Activated CD4-positive, alpha-beta T cell treated with anti-CD3 and anti-CD28 coated beads, Interleukin-10, Interleukin-2, amounts not matched to agents 100 ng/mL and 50 ng/mL, durations not matched to agents 16 hours and 8 hours (primary cell): ENCODE measurements at places on chromosomes 13 and 19.

DNA sequence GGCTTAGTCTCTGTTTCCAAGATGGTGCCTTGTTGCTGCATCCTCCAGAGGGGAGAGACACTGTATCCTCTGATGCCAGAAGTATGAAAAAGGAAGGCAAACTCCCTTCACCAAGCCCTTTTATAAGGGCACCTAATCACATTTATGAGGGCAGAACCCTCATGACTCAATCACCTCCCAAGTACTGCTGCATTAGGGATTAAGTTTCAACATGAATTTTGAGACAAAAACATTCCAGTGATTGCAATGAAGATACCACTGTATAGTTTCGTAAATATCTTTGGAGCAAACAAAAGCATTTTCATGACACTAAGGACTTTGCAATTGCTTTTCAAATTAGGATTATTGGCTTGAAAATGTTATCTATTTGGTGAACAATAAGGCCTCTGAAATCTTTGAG is 63.8 kb downstream of the RNF17 start:
- no peak for DNase-seq

GRCh38 chr13:30204564-30204963 is 102.8 kb downstream of the KATNAL1 start:
- DNase-seq: peak; percentile 48

DNA sequence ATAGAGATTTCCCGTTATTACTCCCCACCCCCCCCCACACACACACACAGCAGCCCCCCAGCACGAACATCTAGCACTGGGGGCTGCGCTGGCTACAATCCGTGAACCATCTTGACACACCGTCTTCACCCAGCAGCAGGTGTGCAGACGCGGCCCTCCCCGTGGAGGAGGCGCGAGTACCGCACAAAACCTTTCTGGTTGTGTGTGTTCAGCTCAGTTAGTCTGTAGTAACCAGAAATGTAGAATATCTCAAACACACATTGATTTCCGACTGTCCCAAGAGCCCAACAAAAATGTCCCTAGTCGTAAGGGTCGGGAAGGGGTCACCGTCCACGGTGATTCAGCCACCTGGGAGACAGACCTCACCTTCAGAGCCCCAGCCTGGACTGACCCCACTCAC is 122.7 kb downstream of the RAB20 start:
- DNase-seq: no peak

DNA sequence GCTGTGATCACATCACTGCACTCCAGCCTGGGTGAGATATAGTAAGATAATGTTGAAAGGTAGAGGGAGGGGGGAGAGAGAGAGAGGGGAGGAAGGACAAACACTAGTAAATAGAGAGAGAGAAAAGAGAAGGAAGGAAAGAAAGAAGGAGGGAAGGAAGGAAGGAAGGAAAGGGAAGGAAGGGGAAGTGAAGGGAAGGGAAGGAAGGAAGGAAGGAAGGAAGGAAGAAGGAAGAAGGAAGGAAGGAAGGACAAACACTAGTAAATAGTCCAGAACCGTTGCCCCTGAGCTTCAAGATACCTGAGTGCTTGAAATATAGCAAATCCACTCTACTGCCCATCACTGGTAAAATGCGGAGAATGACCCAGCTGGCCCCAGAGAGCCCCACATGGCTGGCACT is 156.5 kb upstream of the ZNF507 start:
- DNase-seq: no peak

- peak; percentile 55 for DNase-seq
Observed at GRCh38 chr19:6362351-6362801, 1.0 kb downstream of the CLPP start.

DNA sequence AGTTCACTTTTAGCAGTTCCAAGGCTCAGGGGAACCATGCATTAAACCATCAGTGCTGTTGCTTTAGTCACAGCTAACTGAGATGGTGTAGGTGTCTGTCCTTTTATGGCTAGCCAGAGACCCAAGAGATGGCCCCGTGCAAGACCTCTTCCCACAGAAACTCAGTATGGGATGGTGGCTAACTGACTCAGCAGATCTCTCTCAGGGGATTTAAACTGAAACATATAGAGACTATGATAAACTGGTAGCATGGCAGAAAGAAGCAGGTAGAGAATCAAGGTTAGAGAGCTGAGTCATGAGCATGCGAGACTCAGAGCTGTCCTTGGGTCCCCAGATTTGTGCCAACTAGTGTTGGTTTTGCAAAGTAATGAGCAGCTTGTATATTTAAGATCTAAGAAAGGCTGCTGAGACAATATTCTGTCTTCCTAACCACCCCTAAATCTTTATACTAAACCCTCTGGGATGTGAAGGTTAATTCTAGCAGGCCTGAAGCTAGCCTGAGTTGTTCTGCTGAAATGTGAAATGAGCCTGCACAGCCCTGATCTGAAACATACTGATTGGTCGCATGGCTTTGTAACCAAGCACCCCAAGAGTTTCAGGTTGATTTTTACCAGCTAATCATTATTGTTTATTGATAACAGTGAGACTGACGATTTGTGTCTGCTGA is 6.5 kb upstream of the SCEL start:
- no peak for DNase-seq

DNA sequence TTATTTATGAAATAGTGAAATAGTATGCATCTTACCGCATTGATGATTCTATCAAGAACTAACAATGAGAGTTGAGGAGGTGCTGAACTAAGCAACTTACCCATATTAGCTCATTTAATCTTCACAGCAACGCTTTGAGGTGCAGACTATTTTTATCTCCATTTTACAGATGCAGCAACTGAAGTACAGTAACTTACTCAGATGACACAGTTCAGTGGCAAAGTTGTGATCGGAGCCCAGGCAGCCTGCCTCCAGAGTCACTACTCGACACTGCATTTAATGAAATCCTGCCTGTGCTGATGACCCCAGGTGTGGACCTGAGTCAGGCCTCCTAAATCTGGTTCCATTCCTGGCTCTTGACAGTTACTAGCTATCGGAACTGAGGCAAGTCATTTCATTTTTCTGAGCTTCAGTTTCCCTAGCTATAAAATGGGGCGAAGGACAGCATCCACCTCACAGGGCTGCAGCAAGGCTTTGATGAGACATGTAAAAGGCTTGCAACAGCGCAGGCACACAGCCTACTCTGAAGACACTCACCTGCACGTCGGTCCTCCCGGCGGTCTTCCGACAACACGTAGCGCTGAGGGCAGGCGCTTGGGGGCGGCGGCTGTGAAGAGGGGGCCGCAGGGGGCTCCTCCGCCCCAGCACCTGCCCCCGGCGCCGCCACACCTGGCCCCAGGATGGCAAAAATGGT is 1.5 kb downstream of the MYPOP start:
- no peak for DNase-seq

GRCh38 chr19:36483653-36484052 is 5.7 kb downstream of the ZNF566 start:
- DNase-seq: no peak

DNA sequence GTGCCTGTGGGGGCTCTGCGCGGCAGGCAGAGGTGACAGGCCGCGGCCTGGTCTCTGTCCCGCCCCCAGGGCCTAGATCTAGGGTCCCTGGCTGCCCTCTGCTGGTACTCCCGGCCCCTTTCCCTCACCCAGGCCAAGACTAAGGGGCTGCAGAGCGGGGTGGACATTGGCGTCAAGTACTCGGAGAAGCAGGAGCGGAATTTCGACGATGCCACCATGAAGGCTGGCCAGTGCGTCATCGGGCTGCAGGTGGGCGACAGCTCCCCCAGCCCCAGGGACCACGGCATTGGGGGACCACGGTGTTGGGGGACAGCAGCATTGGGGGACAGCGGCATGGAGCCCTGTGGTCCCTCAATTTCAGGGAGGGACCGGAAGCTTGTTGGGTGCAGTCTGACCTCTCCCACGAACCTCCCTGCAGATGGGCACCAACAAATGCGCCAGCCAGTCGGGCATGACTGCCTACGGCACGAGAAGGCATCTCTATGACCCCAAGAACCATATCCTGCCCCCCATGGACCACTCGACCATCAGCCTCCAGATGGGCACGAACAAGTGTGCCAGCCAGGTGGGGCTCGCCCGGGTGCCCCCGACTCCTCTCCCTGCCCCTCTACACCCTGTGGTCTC is 3.8 kb upstream of the ABCA7 start:
- no peak for DNase-seq

DNA sequence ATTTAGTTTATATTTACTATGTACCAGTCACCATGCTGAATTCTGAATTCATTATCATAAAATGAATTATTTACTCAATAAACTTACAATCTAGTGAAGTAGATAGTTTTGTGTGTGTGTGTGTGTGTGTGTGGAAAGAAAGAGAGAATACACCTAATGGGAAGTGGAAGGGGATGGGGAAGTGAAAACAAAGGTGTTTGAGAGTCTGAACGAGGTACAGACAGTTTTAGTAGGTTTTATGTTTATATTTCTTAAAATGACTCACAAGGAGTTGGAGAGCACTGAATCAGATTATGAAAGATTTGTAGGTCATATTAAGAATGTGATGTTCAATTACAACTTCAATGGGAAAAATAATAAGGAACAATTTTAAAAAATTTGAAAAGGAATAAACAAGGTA is 1753.0 kb downstream of the SLITRK1 start:
- no peak for DNase-seq

DNA sequence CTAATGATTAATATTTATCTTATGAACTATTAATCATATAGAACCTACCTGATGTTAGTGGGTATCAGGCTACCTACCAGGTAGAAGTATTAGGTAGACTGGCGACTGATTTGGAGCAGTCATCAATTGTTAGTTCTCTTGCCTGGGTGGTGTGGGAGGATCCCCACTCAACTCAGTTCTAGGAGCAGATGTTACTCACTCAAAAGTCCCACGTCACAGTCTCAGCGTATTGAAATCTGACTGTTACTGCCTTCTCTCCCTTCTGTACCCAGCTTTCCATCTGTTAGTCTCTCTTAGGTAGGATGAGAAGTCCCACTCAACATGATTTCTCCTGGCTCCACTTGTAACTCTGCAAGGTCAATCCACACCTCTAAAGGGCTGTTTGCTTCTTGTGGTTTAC is 102.7 kb downstream of the OLFM4 start:
- DNase-seq: no peak

- no peak for DNase-seq
Observed at GRCh38 chr19:28456252-28456651, 756.7 kb downstream of the UQCRFS1 start.

GRCh38 chr13:48839171-48839570 is 136.5 kb upstream of the FNDC3A start:
- DNase-seq: no peak

DNA sequence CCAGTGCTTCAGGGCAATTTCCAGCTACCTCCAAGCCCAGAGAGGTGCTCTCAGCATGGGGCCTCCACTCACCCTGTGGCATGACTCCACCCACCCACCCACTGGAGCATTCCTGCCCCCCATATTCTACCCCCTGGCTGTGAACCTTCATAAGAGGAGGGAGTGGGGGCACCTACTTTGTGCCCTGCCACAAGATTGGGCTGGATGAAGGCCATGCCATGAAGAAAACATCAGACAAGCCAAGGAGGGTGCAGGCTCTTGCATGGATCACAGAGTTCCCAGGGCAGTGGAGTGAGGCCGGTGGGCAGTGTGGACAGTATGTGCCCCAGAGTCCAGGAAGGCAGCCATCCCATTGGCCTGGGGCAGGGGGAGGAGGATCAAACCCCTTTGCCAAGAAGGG is 97.8 kb downstream of the UQCRFS1 start:
- DNase-seq: no peak

DNA sequence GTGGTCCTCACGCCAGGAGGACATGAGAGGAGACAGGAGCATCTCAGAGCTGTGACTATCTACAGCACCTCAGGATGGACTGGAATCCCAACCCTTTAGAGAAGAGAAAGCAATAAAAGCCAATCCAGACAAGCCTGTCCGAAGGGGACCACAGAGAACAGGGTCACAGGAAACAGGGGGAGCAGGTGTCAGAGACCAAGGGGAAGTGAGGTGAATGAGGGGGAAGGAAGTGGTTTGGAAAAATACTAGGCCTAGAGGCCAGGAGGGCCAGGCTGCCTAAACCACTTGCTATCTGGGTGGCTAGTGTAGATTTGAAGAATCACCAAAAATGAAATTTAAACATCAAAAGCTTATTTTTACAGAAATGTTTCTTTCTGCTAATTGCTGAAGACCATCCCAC is 16.2 kb downstream of the TMTC4 start:
- peak; percentile 36 for DNase-seq

GRCh38 chr19:13644645-13645044 is 119.7 kb upstream of the MRI1 start:
- DNase-seq: no peak

DNA sequence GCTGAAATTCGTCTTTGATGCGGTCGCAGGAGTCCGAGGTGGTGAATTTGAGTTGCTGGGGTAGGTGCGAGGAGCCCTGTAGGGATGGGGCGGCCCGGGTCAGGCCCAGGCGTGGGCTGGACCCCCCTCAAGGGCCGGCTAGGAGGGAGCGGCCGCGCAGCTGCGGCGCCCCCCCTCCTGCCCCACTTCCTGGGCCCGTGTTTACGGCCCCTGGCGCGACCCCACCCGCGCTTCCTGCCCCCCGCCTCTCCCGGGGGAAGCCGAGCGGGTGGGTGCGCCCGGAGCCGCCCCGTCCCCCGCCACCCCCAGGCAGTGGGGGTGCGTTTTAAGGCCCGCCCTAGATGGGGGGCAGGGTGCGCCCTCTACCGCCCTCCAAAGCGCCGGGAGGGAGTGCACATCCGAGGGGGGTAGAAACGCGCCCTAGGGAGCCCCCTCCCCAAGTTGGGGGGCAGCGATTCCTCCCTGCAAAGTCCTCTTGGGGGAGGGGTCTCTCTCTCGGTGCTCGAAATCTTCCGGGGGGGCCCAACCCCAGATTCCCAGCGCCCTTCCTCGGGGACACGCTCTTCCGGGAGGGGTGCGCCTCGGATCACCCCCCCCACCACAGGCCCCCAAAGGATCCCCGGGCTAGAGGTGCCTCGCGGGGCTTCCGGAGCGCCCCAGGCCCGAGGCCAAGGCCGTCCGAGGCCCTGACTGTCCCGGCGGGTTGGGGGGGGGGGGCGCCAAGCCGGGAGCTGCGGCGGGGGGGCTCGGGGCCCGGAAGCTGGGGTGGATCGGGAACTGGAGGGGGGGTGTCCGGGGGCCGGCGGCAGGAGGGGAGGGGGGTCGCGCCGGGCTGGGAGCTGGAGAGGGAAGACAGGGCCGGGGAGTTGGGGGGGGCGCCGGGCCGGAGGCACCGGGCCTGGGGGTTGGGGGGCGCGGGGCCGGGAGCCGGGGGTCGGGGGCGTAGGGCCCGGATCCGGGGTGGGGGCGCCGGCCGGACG is 823 bp downstream of the TLE5 start:
- DNase-seq: peak; percentile 68

- peak; percentile 23 for DNase-seq
Observed at GRCh38 chr19:33064458-33064791, 263 bp downstream of the RHPN2 start.

DNA sequence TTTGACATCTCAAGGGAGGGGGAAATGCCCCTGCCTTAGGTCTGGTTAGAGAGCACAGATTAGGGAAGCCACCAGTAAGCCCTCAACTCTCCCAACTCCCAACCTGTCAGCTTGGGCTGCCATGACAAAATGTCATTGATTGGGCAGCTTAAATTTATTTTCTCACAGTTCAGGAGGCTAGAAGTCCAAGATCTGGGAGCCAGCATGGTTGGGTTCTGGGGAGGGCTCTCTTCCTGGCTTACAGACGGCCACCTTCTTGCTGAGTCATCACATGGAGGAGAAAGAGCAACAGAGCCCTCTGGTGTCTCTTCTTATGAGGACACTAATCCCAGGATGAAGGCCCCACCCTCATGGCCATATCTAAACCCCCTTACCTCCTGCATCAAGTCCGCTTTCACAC is 24.2 kb downstream of the C19orf12 start:
- DNase-seq: peak; percentile 85

- DNase-seq: no peak
Observed at GRCh38 chr13:34107806-34108205, 289.9 kb downstream of the RFC3 start.

GRCh38 chr13:49995625-49996101 is 1.2 kb upstream of the TRIM13 start:
- DNase-seq: no peak
